ENCODE measurements at places on chromosomes 7 and 10.

GRCh38 chr10:66837990-66838389, 87.8 kb upstream of the LRRTM3 start:
- no peaks in the 10 kb centered on the region for H3K27me3 ChIP-seq
- no peaks in the 10 kb centered on the region for H3K4me1 ChIP-seq
- H3K27ac ChIP-seq: no peak overlapping the region
- H3K36me3 ChIP-seq: no peaks in the 10 kb centered on the region
- H3K4me3 ChIP-seq: no peak overlapping the region

DNA sequence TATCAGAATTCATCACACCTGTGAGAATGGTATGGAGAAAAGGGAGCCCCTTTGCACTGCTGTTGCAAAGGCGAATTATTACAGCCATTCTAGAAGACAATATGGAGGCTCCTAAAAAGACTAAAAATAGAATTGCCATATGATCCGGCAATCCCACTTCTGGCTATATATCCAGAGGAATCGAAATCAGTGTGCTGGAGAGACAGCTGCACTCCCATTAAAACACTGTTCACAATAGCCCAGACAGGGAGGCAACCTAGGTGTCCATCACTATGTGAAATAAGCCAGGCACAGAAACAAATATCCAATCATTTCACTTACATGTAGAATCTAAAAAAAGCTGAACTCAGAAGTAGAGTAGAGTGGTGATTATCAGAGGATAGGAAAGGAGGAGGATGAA, 26.0 kb upstream of the GJD4 start:
- no peak for DNase-seq
- no peaks in the 10 kb centered on the region for H3K4me1 ChIP-seq

- H3K4me3 ChIP-seq: no peak overlapping the region
- no peak overlapping the region for H3K27ac ChIP-seq
- H3K36me3 ChIP-seq: no peaks in the 10 kb centered on the region
- H3K27me3 ChIP-seq: no peaks in the 10 kb centered on the region
Measured at GRCh38 chr7:90689260-90689659, 93.1 kb downstream of the CDK14 start.

DNA sequence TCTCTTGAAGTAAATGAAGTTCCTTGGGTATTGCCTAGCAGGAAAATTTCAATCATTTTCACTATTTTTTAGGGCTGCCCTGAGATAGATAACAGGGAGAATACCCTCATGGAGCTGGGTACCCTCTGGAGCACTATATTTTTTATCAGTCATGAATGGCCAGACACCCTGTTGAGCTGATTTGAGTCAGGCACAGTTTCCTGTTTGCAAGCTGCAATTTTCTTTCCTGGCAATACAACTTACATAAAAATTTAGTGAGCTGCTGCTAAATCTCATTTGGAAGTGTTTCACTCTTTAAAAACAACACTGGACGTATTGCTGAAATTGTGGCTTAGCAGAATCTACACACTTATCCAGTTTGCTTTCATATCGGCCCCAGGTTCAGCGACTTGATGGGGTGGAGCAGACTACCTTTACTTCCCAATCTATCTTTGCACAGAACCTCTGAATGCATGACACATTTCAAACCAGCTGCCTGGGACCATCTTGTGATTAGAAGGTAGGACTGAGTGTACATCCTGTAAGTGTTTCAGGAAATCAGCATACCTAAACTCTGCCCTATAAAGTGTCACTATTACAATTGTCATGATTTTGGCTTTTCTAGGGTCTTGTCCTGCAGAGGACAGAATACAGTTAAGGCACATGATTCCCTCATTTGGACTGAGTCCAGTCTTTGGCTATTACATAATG, 125.7 kb upstream of the FAM3C start:
- H3K4me1 ChIP-seq: no peaks in the 10 kb centered on the region
- no peak for DNase-seq
- no peak overlapping the region for H3K27ac ChIP-seq

DNA sequence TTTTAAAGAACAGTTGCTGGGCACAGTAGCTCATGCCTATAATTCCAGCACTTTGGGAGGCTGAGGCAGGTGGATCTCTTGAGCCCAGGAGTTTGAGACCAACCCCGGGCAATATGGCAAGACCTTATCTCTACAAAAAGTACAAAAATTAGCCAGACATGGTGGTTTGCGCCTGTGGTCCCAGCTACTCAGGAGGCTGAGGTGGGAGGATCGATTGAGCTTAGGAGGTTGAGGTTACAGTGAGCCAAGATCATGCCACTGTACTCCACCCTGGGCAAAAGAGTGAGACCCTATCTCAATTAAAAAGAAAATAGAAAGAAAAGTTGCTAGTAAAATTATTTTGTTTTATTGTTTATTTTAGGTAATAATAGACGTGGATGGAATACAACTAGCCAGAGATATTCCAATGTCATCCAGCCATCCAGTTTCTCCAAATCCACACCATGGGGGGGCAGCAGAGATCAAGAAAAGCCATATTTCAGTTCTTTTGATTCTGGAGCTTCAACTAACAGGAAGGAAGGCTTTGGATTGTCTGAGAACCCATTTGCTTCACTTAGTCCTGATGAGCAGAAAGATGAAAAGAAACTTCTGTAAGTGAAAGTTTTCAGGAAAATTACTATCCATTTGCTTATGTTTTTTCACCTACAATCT, 3.0 kb downstream of the NUP42 start:
- no peaks in the 10 kb centered on the region for H3K27me3 ChIP-seq
- H3K4me1 ChIP-seq: peaks cover 18% of the 10 kb centered on the region
- peaks cover 43% of the 10 kb centered on the region for H3K36me3 ChIP-seq
- DNase-seq: no peak
- no peak overlapping the region for H3K27ac ChIP-seq

DNA sequence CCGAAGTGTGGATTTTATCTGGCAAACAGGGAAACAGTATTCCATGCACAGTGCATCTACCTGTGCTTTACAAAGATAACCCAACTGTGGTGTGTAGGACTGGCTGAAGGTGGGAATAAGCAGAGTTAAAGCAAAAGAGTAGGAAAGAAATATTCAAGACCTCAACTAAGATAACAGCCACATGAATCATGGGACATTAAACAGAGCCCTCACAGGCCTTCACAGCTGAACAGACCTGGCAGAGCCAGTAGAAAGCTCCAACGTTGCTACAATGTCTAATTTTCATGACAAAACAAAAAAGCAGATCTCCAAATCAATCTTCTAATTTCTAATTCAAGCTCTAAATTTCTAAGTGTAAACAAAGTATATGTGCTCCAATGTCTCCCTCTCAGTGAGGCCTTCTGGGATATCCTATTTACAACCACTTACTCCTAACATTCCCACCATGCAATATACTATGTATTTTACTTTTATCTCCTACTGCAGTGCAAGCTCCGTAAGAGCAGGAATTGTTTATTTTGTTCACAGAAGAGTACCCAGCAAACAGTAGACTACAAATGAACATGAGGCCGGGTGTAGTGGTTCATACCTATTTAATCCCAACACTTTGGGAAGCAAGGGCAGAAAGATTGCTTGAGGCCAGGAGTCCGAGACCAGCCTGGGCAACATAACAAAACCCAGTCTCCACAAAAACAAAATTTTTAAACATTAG, 63.5 kb downstream of the UBE2H start:
- peaks cover 12% of the 10 kb centered on the region for H3K36me3 ChIP-seq
- H3K27ac ChIP-seq: no peak overlapping the region
- no peak overlapping the region for H3K4me3 ChIP-seq
- no peak for DNase-seq
- no peaks in the 10 kb centered on the region for H3K4me1 ChIP-seq

GRCh38 chr7:127514499-127514898, 70.9 kb downstream of the GCC1 start:
- no peaks in the 10 kb centered on the region for H3K36me3 ChIP-seq
- no peak overlapping the region for H3K4me3 ChIP-seq
- H3K4me1 ChIP-seq: no peaks in the 10 kb centered on the region
- H3K27me3 ChIP-seq: no peaks in the 10 kb centered on the region
- no peak overlapping the region for H3K27ac ChIP-seq
- no peak for DNase-seq

DNA sequence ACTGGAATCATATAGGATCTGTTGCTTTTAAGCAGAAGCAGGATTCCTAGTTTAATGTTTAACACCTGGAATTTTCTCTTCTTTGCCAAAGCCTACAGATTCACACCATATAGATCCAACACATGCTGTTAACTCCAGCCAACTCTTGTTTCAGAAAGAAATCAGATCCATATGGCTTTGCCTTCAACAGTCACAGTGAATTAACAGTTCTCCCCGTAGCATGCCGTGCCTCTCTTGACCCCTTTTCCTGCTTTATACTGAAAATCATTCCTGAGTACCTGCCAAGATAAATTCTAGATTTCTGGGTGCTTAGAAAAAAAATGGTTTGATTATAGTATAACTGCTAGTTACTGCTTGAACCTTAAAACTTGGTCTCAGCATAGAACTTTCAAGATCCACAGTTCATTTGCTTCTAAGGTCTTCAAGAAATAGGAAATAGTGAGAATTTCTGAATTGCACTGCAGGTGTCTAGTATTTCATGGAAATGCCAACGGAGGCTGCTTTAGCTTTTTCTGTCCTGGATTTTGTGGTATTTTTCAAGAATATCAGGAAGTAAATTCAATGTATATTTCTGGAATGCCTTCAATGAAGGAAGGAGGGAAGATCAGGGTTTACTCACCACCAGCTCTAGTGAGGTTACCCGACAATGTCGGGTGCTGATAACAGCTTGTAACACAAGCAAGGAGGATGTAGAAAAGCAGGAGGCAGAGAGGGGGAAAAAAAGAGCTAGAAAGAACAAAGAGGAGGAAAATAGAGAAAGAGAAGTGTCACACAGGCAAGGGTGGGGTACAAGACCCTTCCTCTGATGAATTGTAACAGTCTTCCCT, 6.6 kb downstream of the AASS start:
- no peaks in the 10 kb centered on the region for H3K4me1 ChIP-seq
- H3K36me3 ChIP-seq: no peaks in the 10 kb centered on the region
- no peak overlapping the region for H3K4me3 ChIP-seq
- no peaks in the 10 kb centered on the region for H3K27me3 ChIP-seq
- no peak for DNase-seq

- no peaks in the 10 kb centered on the region for H3K27me3 ChIP-seq
- DNase-seq: no peak
- H3K4me3 ChIP-seq: no peak overlapping the region
- no peak overlapping the region for H3K27ac ChIP-seq
Measured at GRCh38 chr10:74746813-74747212, 79.6 kb upstream of the KAT6B start.

DNA sequence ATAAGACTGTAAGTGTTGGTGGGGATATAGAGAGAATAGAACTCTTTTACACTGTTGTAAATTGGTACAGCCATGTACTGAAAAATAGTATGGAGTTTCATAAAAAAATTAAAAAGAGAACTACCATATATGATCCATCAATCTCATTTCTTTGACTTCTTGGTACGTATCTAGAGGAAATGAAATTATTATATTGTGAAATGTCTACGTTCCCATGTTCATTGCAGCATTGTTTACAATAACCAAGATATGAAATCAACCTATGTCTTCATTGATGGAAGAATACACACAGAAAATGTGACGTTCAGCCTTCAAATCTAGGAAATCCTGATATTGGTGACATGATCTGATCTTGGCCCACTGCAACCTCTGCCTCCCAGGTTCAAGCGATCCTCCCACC, 32.0 kb downstream of the SHOC2 start:
- H3K27ac ChIP-seq: no peak overlapping the region
- H3K4me1 ChIP-seq: peaks cover 4% of the 10 kb centered on the region
- H3K36me3 ChIP-seq: peaks cover 10% of the 10 kb centered on the region
- DNase-seq: no peak

GRCh38 chr7:22601812-22602565, 102.0 kb upstream of the STEAP1B start:
- H3K4me3 ChIP-seq: no peak overlapping the region
- H3K36me3 ChIP-seq: no peaks in the 10 kb centered on the region
- no peaks in the 10 kb centered on the region for H3K27me3 ChIP-seq
- H3K4me1 ChIP-seq: no peaks in the 10 kb centered on the region

DNA sequence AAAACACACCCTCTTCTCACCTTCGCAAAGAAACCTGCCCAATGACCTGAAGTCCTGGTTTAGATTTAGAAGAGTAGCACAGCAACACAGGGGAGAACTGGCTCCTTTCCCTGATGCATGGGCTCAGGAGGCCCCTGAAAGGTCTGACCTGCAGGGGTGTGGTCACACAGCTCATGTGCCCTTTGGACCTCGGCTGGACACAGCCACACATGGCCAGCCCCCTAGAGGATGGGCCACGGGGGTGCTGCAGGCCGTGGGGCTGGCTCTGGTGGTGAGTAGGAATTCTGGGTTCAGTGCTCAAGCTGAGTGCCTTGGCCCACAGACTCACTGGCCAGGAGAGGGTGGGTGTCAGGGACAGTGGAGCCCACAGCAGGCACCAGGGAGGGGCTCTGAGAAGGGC, 118.5 kb upstream of the ADCY1 start:
- H3K27me3 ChIP-seq: peaks cover 7% of the 10 kb centered on the region
- H3K4me1 ChIP-seq: no peaks in the 10 kb centered on the region
- no peaks in the 10 kb centered on the region for H3K36me3 ChIP-seq
- DNase-seq: no peak

GRCh38 chr7:108222236-108222892, 92.2 kb upstream of the LAMB4 start:
- H3K4me1 ChIP-seq: no peaks in the 10 kb centered on the region
- H3K4me3 ChIP-seq: no peak overlapping the region
- no peaks in the 10 kb centered on the region for H3K36me3 ChIP-seq
- DNase-seq: no peak

DNA sequence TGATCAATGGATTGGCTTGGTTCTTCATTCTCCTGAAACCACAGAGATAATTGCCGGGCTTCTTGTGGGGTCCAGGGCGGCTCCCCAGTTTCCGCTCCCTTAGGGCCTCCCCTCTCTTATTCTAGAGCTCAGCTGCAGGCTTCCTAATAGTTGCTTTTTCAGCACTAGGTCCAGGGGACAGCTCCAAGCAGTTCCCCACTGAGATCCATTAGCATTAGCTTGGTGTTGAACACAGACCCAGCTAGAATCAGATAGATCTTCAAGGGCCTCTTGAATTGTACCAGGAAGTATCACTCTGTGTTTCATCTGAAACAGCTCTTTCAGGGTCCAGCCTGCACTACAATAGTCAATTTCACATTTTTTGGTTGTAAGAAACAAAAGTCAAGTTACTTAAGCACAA, 238.7 kb downstream of the SEC23IP start:
- H3K4me3 ChIP-seq: no peak overlapping the region
- peaks cover 10% of the 10 kb centered on the region for H3K27me3 ChIP-seq
- no peak overlapping the region for H3K27ac ChIP-seq
- no peaks in the 10 kb centered on the region for H3K4me1 ChIP-seq
- no peak for DNase-seq

DNA sequence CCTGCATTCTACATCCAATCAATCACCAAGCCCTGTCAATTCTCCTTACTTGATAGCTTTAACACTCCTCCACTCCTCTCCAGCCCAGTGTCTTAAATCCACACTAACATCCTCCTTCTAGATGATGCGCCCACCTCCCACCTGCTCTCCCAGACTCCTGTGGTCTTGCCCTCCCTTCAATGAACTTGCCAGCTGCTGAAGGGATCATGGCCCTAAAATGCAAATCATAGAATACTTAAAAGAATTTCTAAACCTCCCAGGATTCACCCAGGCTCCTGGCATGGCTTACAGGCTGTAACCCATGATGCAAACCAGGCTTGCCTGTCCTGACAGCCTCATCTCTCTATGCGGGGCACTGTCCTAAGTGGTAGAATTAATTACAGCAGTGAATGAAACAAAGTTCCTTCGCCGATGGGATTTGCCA, 43.6 kb downstream of the SYPL1 start:
- H3K4me3 ChIP-seq: no peak overlapping the region
- peaks cover 36% of the 10 kb centered on the region for H3K4me1 ChIP-seq
- H3K27me3 ChIP-seq: no peaks in the 10 kb centered on the region
- H3K27ac ChIP-seq: no peak overlapping the region
- no peak for DNase-seq

GRCh38 chr10:80280071-80280800, 9.2 kb downstream of the MAT1A start:
- no peak overlapping the region for H3K27ac ChIP-seq
- DNase-seq: no peak
- H3K27me3 ChIP-seq: no peaks in the 10 kb centered on the region
- H3K36me3 ChIP-seq: no peaks in the 10 kb centered on the region
- no peaks in the 10 kb centered on the region for H3K4me1 ChIP-seq
